Stimulated activated CD8-positive, alpha-beta memory T cell treated with anti-CD3 and anti-CD28 coated beads, Interleukin-15, amount 100 ng/mL, for 1 hour (primary cell): ENCODE measurements at places on chromosomes 12 and 14.

- DNase-seq = no peak
Observed at GRCh38 chr12:57897286-57897974, 43.9 kb upstream of the ATP23 start.

- no peak for DNase-seq
Observed at GRCh38 chr12:57718641-57719528, 19.7 kb downstream of the AGAP2 start.

- no peak for DNase-seq
Observed at GRCh38 chr12:116143909-116144308, 133.6 kb downstream of the MED13L start.

DNA sequence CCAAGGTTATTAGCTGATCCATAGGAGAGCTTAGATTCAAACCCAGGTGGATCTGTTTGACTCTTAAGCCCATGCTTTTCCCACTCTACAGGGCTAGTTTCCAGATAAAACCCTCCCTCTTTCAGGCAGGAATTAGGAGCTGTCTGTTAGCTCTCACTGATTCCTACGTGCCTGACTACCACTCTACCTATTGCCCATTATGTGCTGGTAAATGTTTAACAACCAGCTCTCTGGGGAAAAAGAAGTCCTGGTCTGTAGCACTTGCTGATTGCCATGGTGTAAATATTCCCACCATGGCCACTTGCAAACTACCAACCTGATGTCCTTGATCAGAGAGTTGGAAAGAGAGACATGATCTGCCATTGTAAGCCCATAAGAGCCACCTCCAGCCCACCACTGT, 65.5 kb upstream of the BDKRB2 start:
- DNase-seq = no peak

DNA sequence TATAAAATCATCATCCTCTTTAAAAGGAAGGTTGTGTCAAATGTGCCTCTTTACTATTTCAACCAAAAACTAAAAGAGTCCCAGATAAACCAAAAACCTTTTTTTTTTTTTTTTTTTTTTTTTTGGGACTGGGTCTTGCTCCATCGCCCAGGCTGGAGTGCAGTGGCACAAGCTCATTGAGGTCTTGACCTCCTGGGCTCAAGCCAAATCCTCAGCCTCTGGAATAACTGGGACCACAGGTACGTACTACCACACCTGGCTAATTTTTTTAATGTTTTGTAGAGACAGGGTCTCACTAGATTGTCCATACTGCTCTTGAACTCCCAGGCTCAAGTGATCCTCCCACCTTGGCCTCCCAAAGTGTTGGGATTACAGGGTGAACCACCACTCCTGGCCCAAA, 16.4 kb upstream of the SELPLG start:
- DNase-seq = no peak

- DNase-seq = no peak
Observed at GRCh38 chr12:2801044-2801783, 6.4 kb downstream of the FKBP4 start.

GRCh38 chr12:25592725-25593495, 39.8 kb upstream of the LMNTD1 start:
- no peak for DNase-seq
